GM23248 (cell line): ENCODE measurements at places on chromosomes 7 and 10. TPM values are rescaled to one million over a fixed set of nuclear protein-coding genes. Genes with fewer than 3 reads are reported as not detected.
A peak's percentile ranks its signal among the peaks of the same experiment; 100 is the strongest.

- no peak for DNase-seq
- no peak overlapping the region for H3K4me3 ChIP-seq
- H3K36me3 ChIP-seq = no peaks in the 10 kb centered on the region
Observed at GRCh38 chr10:11109590-11109989, 91.9 kb downstream of the CELF2 start.

GRCh38 chr7:44391746-44392617 is 66.6 kb upstream of the CAMK2B start:
- H3K36me3 ChIP-seq = peaks cover 15% of the 10 kb centered on the region
- no peaks in the 10 kb centered on the region for H3K27me3 ChIP-seq
- no peak overlapping the region for H3K4me3 ChIP-seq
- H3K4me1 ChIP-seq = no peaks in the 10 kb centered on the region

DNA sequence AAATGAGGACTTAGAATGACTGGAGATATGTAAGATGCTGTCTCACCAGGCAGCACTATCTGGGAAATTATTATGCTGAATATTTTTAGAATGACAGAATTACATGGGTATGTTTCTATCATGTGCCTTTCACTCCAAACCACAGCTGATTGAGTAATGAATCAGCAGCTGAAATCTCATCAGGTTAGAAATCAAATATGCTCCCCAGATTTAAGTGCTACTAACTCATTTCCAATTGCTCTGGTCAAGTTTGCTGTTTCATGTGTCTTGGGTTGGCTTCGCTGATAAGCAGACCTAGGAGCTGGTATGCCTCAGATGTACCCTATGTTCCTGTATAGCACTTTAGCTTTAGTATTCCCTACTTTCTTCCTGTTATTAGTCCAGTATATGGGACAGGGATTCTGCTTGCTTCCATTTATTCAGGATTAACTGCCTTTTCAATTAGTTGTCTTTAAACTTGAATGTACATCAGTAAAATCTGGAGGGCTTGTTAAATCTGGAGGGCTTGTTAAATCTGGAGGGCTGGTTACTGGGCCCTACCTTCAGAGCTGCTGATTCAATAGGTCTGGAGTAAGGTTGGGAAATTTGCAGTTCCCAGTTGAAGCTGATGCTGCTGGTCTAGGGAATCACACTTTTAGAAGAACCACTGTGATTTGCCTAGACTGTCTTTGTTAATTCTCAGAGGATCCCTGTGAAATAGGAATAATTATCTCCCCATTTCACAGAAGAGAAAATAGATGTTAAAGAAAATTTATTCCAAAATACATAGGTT is 172.9 kb downstream of the DKK1 start:
- H3K4me1 ChIP-seq = peaks cover 78% of the 10 kb centered on the region
- H3K36me3 ChIP-seq = no peaks in the 10 kb centered on the region
- H3K4me3 ChIP-seq = 0 out of 2 replicates have a peak overlapping the region, but pooled peaks have one; percentile 3

The SORCS1 gene
- not detected in 2 replicates for total RNA-seq

- peaks cover 7% of the 10 kb centered on the region; the same call in 1 of the 2 replicates for H3K4me1 ChIP-seq
- H3K27ac ChIP-seq = no peak overlapping the region
- no peaks in the 10 kb centered on the region for H3K27me3 ChIP-seq
- DNase-seq = peak; percentile 63
- H3K36me3 ChIP-seq = no peaks in the 10 kb centered on the region
Observed at GRCh38 chr10:5089865-5090264, 4.3 kb upstream of the AKR1C3 start.

GRCh38 chr10:118753331-118754228 is 1.2 kb downstream of the CACUL1 start:
- H3K27me3 ChIP-seq = no peaks in the 10 kb centered on the region
- peaks cover 19% of the 10 kb centered on the region for H3K4me1 ChIP-seq
- H3K27ac ChIP-seq = peak overlapping the region; percentile 62
- DNase-seq = peak; percentile 48

DNA sequence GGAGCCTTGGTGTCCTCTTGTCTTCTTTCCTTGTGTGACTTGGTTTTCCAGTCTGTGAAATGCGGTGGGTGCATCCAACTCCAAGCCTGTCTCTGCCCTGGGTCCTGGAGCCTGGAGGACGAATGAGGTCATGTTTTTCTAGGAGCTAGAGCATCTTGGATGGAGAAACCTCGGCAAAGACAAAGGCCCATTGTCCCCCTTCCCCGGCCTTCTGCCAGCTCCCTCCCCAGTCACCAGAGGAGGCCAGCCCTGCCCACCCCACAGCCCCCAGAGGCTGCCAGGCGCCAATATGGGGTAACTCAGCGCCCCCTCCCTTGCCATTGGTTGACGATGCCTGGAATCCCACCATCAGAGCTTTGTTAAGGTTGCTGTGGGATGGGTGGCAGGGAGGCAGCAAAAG is 40.4 kb downstream of the KCTD7 start:
- no peak overlapping the region for H3K4me3 ChIP-seq
- H3K27ac ChIP-seq = no peak overlapping the region
- 0 out of 2 replicates have a peak, but pooled peaks cover 3% of the 10 kb centered on the region for H3K4me1 ChIP-seq
- DNase-seq = no peak

DNA sequence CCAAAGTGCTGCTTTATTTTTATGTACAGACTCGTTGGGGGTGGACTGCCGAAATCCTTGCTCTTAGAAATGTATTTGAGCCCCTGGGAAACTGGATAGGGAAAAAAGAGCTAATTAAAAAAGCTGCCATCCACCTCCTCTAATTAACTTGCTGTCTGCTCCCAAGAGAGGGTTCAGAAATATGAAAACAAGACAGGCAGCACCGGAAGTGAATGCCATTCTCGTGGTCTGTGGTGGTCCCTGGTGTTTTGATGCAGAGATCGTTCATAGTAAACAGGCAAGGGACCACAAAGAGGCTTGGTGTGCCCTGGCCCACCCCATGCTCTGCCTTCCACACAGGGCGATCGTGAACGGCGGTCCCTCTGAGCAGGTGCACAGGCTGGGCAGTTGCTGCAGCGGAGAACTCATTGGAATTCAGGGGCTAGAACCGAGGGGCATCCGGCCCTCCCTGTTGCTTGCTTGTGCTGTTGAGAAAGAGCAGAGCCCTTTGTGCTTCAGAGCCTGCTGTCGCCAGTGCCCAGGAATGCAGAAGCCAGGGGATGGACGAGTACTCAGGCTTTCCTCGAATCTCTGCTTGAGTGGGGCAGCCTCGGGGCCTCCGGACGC is 79.1 kb upstream of the BTBD16 start:
- no peak overlapping the region for H3K27ac ChIP-seq
- no peaks in the 10 kb centered on the region for H3K36me3 ChIP-seq
- DNase-seq = no peak
- no peak overlapping the region for H3K4me3 ChIP-seq
- H3K4me1 ChIP-seq = no peaks in the 10 kb centered on the region
- no peaks in the 10 kb centered on the region for H3K27me3 ChIP-seq

The HMX3 gene
- total RNA-seq = not detected in 2 replicates

- H3K4me3 ChIP-seq = peak within 1 kb of the TSS; percentile 41
- peaks cover 53% of the 10 kb centered on the region for H3K27me3 ChIP-seq
- no peaks in the 10 kb centered on the region for H3K36me3 ChIP-seq
- DNase-seq = peak; percentile 50
- no peaks in the 10 kb centered on the region for H3K4me1 ChIP-seq
Observed at GRCh38 chr10:84194424-84195043, at the start of gene CDHR1. Gene CDHR1, plus strand, starts transcription at chr10:84194537. Its CDS starts 224 bp downstream, at chr10:84194761.

DNA sequence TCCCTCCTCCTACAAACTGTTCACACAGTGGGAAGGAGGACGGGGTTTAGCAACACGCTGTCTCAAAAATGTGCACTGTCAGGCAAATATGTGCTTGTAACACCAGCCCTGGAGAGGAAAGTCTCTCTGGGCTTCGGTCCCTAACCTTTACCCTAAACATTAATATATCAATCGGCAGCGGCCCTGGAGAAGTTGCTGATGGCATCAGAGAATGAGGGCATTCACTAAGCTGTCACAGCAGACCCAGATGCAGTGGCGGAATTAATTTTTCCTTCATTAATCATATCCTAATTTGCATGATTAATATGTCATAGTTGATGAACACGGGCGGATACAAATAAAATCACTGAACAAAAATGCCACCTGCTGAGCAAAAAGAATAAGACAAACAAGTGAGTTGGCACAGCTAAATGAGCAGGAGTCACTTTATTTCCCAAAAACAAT is 45.2 kb upstream of the INSIG1 start:
- H3K27me3 ChIP-seq = no peaks in the 10 kb centered on the region
- H3K4me1 ChIP-seq = peaks cover 19% of the 10 kb centered on the region
- H3K4me3 ChIP-seq = 0 out of 2 replicates have a peak overlapping the region, but pooled peaks have one; percentile 6
- DNase-seq = peak; percentile 57
- no peak overlapping the region for H3K27ac ChIP-seq

DNA sequence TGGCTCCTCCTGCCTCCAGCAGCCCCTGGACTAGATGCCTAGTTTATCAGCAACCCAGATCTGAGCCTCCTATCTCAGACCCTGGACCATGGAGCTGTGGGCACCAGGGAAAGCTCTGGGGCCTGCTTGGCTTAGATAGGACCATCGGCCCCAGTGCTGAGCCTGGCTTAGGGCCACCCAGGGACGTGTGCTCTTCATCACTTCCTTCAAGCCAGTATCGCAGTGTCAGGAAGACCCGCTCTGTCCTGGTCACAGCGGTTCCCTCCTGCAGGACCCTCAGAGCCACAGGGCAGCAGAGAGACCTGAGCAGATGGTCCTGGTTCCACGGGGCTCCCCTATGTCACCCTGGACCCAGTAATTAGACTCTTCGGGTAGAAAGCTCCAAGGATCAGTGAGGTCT is 105.7 kb upstream of the FAM20C start:
- H3K27me3 ChIP-seq = no peaks in the 10 kb centered on the region
- H3K4me1 ChIP-seq = peaks cover 27% of the 10 kb centered on the region
- DNase-seq = no peak
- H3K27ac ChIP-seq = no peak overlapping the region

The SEMA3C gene
- 612 and 756 TPM in 2 replicates for total RNA-seq

GRCh38 chr10:113681533-113682470 is 2.1 kb downstream of the CASP7 start:
- no peaks in the 10 kb centered on the region for H3K36me3 ChIP-seq
- H3K4me3 ChIP-seq = peak overlapping the region; percentile 98; the same call in 1 of the 2 replicates
- H3K27ac ChIP-seq = no peak overlapping the region
- peak; percentile 16 for DNase-seq
- H3K4me1 ChIP-seq = peaks cover 5% of the 10 kb centered on the region; the same call in 1 of the 2 replicates

GRCh38 chr7:2280424-2280823 is 33.8 kb downstream of the SNX8 start:
- H3K4me3 ChIP-seq = no peak overlapping the region
- peaks cover 12% of the 10 kb centered on the region; the same call in 1 of the 2 replicates for H3K4me1 ChIP-seq
- no peak overlapping the region for H3K27ac ChIP-seq
- no peak for DNase-seq
- no peaks in the 10 kb centered on the region for H3K27me3 ChIP-seq

The FFAR4 gene
- not detected in 2 replicates for total RNA-seq

The OR2A5 gene
- total RNA-seq = not detected in 2 replicates

The VPS37D gene
- 3.5 and 5.9 TPM in 2 replicates for total RNA-seq

- H3K27me3 ChIP-seq = no peaks in the 10 kb centered on the region
- DNase-seq = no peak
- H3K27ac ChIP-seq = no peak overlapping the region
- H3K4me1 ChIP-seq = no peaks in the 10 kb centered on the region
- no peaks in the 10 kb centered on the region for H3K36me3 ChIP-seq
- no peak overlapping the region for H3K4me3 ChIP-seq
Observed at GRCh38 chr7:155878250-155878649, 66.0 kb upstream of the SHH start.

GRCh38 chr10:210297-210696 is 75.0 kb downstream of the ZMYND11 start:
- no peak for DNase-seq
- peaks cover 19% of the 10 kb centered on the region for H3K36me3 ChIP-seq
- H3K4me1 ChIP-seq = no peaks in the 10 kb centered on the region
- H3K27ac ChIP-seq = no peak overlapping the region
- no peaks in the 10 kb centered on the region for H3K27me3 ChIP-seq

DNA sequence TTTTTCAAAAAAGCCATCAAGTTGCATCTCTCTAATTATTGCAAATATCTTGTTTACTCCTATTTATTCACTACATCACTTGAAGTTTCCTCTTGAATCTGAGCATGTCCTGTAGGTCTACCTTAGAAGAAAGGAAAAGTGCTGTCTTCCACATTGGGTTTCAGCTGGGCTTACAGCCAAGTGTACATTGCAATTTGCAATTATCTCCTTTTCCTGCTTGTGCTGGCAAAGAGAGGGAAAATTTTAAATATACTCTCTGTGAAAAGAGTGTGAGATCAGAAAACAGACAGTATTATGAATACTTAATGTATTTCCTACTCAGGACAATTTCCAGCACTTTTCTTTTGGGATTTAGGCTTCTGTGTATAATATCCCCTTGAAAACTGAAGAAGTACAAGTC is 839.7 kb downstream of the CNTNAP2 start:
- H3K27me3 ChIP-seq = no peaks in the 10 kb centered on the region
- H3K27ac ChIP-seq = no peak overlapping the region
- no peak overlapping the region for H3K4me3 ChIP-seq
- no peaks in the 10 kb centered on the region for H3K4me1 ChIP-seq
- no peaks in the 10 kb centered on the region for H3K36me3 ChIP-seq
- no peak for DNase-seq

The OR2A7 gene
- total RNA-seq = 1.1 TPM in 1 of 2 replicates, not detected in the other

The TDRD1 gene
- not detected in 2 replicates for total RNA-seq

The SUFU gene
- total RNA-seq = 3.1 and 3.7 TPM in 2 replicates

DNA sequence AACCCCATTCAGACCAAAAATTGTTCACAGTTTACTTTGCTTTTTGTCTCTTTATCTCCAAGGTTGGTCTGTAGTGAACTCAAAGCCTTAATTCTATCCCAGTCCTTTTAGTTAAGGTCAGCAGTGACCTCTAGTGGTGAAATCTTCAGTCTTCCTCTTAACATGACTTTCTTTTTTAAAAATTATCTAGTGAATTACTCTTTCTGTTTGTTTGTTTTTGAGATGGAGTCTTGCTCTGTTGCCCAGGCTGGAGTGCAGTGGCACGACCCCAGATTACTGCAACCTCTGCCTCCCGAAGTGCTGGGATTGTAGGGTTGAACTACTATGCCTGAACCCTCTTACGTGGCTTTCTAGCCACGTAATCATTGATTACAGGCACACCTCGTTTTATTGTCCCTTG is 25.0 kb downstream of the ZNF487 start:
- peak overlapping the region; percentile 60 for H3K4me3 ChIP-seq
- H3K4me1 ChIP-seq = no peaks in the 10 kb centered on the region
- H3K36me3 ChIP-seq = no peaks in the 10 kb centered on the region
- peak; percentile 87 for DNase-seq
- no peak overlapping the region for H3K27ac ChIP-seq
- no peaks in the 10 kb centered on the region for H3K27me3 ChIP-seq

The TRPV5 gene
- not detected in 2 replicates for total RNA-seq

- no peak overlapping the region for H3K27ac ChIP-seq
- no peaks in the 10 kb centered on the region for H3K27me3 ChIP-seq
- H3K36me3 ChIP-seq = peaks cover 8% of the 10 kb centered on the region; the same call in 1 of the 2 replicates
- no peak overlapping the region for H3K4me3 ChIP-seq
- DNase-seq = no peak
Observed at GRCh38 chr10:80196950-80197315, 8.4 kb downstream of the ANXA11 start.

GRCh38 chr7:84040355-84040754 is 154.2 kb downstream of the SEMA3A start:
- H3K27ac ChIP-seq = no peak overlapping the region
- peaks cover 35% of the 10 kb centered on the region for H3K4me1 ChIP-seq
- DNase-seq = no peak
- no peaks in the 10 kb centered on the region for H3K27me3 ChIP-seq

The ITGB1 gene
- 5,235 and 7,382 TPM in 2 replicates for total RNA-seq
